ENCODE measurements at places on chromosomes 4 and X. TPM values are rescaled to one million over a fixed set of nuclear protein-coding genes. Genes with fewer than 3 reads are reported as not detected.

- no peak for DNase-seq
Observed at GRCh38 chr4:24650849-24651640, 66.7 kb upstream of the DHX15 start.

- no peak for DNase-seq
Observed at GRCh38 chrX:148928811-148929210, 428.4 kb downstream of the AFF2 start.

DNA sequence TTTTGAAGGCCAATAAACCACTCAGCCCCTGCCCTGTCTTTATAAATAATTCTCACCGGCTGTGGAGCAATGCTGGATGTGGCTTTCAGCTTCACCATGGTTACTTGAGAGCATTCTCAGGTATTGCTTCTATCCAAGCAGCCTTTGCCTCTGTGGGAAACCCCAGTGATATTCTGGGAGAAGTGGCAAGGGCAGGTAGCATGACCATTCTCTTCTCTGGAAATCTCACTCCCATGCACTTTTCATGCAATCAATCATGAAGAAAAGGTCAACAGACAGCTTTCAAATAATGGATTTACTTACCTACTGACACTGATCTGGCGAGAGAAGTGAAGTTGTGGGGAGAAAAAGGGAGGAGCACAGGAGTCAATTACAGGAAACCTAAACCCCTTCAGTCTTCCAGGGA is 49.5 kb downstream of the UNC5C start:
- no peak for DNase-seq

- peak; percentile 31 for DNase-seq
Observed at GRCh38 chr4:140943486-140944198, 187.5 kb upstream of the TBC1D9 start.

DNA sequence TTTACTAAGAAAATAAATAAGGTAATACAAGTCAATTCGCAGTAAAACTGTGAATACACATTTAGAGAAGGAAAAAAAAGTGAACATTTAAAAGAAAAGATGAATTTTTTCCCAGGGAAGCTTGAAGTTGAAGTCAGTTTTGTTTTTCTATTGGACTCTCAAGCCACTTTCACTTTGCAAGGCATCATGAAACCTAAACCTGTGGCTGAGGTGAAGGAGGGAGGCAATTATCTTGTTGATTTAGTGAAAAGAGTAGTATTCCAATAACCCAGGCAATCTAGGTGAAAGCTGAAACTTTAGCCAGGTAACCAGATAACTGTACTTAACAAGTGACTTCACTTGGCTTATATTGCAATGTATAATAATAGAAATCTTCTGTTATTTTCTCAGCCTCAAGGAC is 138.6 kb downstream of the HDX start:
- no peak for DNase-seq

GRCh38 chrX:26672571-26672970 is 456.6 kb downstream of the MAGEB5 start:
- no peak for DNase-seq

The CT45A3 gene
- not detected for total RNA-seq

- no peak for DNase-seq
Observed at GRCh38 chr4:61312526-61312925, 112.4 kb downstream of the ADGRL3 start.

- DNase-seq, result no peak
Observed at GRCh38 chrX:110284159-110284558, 33.7 kb downstream of the AMMECR1 start.

The ZXDA gene
- 6.7 TPM for total RNA-seq

GRCh38 chr4:150178161-150178560 is 99.9 kb downstream of the DCLK2 start:
- DNase-seq, result no peak

GRCh38 chr4:575281-576141 is 584 bp downstream of the TMEM271 start:
- peak; percentile 2 for DNase-seq

The IL15 gene
- 3.8 TPM for total RNA-seq

The SPARCL1 gene
- total RNA-seq, result 118 TPM

- no peak for DNase-seq
Observed at GRCh38 chr4:25884031-25884782, 21.4 kb upstream of the SEL1L3 start.
